Activated CD4-positive, alpha-beta T cell treated with anti-CD3 and anti-CD28 coated beads, Interleukin-2, amount 50 U/mL, for 48 hours (primary cell): ENCODE measurements at places on chromosomes 13 and 19.

DNA sequence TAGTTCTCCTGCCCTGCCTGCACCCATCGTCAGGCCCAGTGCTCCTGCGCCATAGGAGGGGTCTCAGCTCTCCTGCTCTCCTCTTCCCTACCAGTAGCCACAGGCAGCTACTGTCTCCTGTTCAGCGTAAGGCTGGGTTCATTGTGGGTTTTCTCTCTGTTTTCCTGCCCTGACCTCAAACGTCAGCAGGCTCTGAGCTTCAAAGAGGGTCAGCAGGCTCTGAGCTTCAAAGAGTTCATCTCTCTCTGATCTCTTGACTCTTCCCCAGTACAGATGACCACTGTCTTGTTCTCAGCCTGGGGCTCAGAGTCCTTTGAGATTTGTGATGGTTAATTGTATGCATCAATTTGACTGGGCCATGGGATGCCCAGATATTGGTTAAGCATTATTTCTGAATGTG is 4.6 kb upstream of the CPB2 start:
- DNase-seq, result no peak

- DNase-seq, result no peak
Observed at GRCh38 chr13:27415116-27415515, 9.3 kb upstream of the GTF3A start.

- peak; percentile 29 for DNase-seq
Observed at GRCh38 chr19:38059897-38060296, 152.9 kb downstream of the SIPA1L3 start.

DNA sequence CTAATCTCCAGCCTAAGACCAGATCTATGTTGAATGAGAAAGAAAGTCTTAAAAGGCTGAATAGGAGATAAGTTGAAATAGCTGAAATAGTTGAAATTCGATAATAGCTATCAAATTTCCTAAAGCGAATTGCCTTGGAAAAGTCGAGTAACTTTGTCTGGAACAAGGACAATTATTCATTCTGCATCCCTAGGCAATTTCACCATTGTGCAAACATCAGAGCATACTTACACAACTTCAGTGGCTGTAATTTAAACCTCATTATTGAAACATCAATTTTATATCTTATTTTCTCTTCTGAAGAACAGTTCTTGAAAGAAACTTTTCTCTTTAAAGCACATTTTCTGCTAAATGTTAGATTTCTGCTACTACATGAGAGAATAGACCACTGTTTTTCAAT is 13.6 kb downstream of the TNFSF13B start:
- DNase-seq, result no peak

GRCh38 chr13:36445891-36446351 is 13.6 kb downstream of the CCNA1 start:
- DNase-seq, result no peak

- DNase-seq, result no peak
Observed at GRCh38 chr13:36606060-36606459, 67.8 kb upstream of the SERTM1 start.

DNA sequence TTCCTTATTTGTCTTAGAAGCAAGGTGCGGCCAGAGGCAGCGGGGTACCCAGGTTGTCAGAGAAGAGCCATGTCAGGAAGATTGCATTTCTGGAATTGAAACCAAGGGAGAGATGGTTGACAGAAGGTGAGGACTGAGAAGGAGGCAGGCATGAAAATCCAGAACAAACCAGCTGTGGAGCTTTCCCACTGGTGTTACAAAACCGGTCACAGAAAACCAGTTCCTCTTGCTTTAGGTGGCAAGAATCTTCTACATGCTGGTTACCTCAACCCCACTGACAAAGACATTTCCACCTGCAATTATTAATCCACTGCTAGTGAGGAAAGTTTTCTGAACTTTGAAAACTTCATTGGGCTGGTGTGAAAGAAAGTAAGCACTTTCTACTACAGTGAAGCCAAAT is 64.0 kb upstream of the MED4 start:
- no peak for DNase-seq

GRCh38 chr13:78820541-78820940 is 161.6 kb upstream of the OBI1 start:
- no peak for DNase-seq

DNA sequence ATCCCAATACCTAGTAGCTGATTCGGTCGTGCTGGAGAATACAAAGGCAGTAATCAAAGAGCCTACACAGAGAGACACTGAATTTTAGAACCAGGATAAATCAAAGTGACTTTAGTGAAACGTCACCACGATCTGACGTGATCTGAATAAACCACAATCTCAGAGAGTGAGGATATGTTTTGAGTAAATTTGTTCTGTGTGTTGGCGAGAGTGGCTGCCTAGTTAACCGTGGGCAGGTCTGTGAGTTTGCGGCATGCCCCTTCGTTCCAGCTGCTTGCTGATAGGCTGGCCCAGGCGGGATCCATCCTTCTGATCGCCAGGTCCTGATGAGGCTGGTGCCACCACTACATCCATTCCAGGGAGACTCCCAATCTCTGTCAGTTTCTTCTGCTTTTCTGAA is 40.4 kb downstream of the LRCH1 start:
- DNase-seq, result peak; percentile 66
